ENCODE measurements at places on chromosomes 3 and 15.

- DNase-seq = no peak
These were observed 151.7 kb upstream of the GRM7 start for GRCh38 chr3:6709178-6709577.

DNA sequence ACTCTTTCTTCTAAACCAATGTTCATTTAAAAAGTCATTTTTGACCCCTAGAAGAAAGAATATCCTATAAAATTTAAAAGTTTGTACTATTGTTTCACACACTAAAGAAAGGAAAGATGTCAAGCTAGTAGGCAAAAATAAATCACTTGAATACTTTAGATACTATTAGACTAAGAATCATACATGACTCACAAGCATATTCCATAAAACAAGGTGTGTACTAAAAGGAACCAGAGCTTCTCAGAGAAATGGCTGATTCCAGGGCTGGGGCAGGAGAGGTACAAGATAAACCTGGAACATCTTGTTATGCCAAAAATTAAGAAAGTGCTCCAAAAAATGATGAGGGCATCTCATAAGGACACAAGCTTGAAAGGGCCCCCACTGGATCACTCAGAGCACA lies 8.7 kb downstream of the DLG1 start:
- DNase-seq = no peak

DNA sequence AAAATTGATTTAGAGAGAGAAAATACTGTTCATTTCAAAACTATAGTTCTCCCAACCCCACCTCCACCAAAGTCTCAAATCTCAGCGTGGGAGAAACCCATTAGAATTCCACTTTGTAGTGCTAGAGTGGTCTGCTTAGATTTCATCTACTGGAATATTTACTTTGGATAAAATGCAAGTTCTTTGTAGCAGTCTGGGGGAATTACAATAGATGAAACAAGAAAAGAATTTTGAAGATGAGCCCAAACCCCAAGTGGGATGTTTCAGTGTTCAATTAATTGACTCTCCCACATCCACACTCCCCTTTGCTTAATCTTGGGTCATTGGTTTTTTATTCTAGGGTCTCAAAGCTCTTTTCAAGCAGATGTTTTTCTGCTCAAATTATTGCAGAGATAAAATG lies 97.8 kb downstream of the RPL22L1 start:
- DNase-seq = no peak

GRCh38 chr3:13123013-13123654 lies 49.9 kb upstream of the IQSEC1 start:
- DNase-seq = no peak

GRCh38 chr3:137061186-137061585 lies 103.4 kb downstream of the IL20RB start:
- no peak for DNase-seq

DNA sequence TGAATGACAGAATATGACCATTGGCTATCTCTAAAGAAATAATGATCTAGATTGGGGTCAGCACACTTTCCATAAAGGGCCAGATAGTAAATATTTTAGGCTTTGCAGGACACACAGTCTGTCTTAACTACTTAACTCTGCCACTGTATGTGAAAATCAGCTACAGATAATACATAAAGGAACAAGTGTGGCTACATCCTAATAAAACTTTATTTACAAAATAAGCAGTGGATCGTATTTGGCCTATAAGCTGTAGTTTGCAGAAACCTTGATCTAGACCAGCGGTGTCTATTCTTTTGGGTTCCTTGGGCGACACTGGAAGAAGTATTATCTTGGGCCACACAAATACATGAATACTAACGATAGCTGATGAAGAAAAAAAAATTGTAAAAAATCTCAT lies 27.6 kb downstream of the GSK3B start:
- no peak for DNase-seq

DNA sequence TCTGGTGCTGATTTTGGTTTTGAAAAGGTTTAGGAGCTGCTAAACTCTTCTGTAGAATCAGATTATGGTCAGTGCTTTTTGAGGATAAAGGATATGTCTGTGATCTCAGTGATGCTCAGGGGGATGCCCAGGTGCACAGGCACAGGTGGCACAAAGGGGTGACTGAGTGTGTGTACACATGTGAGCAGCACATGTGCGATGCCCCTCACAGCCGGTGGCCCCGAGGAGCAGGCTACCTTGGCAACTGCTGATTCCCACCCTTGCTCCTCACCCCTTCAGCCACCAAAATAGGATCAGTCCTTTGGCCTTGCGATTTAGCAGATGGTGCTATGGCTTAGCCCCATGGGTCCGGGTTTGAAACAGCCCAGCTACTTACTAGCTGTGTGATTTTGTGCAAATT lies 51.1 kb downstream of the POMGNT2 start:
- DNase-seq = no peak

DNA sequence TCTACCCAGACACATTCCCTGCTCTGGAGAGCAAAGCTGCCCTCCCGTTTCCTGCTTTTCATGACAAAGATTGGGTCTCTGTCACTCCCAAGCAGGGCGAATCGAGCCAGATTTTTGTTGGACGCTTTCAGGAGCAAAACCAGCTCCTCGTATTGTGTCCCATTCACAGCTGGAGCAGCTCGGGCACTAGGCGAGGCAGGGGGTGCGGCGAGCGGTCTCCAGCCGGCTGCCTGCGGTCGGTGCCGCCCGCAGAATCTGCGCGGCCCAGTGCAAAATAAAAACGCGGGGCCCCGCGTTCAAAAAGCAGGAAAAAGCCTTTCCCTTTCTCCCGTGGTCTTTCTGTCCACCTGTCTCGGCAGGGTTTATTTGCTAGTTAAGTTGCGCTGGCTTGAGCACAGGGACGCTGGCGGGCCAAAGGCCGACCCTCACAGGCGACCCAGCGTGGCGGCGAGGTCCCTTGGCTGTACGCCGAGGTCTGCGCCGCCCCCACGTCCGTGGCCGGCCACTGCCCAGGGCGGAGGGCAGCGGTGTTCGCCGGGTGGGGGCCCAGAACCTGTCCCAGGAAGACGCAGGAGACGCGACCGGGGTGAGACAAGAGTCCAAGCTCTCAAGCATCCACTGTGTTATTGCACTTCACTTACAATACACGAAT lies 71.2 kb downstream of the CYP19A1 start:
- DNase-seq = no peak

- DNase-seq = peak; percentile 58
These were observed 4.4 kb downstream of the TMEM45A start for GRCh38 chr3:100496711-100497261.

GRCh38 chr3:73070675-73071575 lies 9.5 kb downstream of the EBLN2 start:
- peak; percentile 61 for DNase-seq

DNA sequence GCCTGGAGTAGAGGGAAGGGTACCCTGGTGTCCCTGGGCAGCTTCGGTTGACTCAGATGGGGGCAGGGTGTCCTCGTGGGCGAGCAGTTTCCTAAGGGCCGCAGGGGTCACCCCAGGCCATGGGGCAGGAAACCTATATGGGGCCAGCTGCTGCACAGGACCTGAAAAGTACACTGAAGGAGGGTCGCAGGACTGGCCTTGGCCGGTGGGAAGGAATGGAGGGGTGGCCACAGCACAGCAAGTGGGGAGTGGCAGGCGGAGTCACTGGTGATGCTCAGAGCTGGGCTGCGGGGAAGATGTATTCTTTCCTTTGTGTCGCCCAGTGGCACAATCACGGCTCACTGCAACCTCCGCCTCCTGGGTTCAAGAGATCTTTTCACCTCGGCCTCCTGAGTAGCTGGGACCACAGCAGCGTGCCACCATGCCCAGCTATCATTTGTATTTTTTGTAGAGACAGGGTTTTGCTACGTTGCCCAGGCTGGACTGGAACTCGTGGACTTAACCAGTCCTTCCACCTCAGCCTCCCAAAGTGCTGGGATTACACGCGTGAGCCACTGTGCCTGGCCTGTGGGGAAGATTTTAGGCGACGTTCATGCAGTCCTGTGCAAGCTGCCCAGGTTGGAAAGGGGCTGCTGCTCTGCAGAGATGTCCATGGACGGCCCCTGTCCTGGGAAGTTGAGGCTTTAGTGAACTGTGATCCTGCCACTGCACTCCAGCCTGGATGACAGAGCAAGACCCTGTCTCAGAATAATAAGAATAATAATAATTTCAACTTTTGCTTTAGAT lies 57.2 kb downstream of the EFCAB12 start:
- no peak for DNase-seq

DNA sequence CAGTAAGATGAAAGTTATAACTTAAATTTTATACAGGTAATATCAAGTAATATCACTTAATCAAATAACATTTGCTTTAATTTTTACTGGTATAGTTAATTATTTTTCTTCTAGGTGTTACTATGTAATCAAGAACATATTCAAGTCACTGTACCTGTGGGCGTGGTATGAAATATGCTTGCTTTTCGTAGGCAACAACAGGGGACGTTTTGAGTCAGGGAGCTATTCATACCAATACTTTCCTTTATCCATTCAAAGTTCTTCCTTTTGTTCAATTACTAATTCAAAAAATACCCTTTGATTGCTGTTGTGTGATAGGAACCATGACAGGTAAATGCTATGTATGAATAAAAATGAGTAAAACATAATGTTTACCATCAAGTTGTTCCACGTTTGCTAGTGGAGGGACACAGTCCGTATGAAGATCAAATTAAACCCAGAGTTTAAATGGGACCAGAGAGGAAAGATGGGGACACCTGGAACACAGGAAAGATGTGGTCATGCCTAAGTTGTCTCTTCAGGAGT lies 654.0 kb upstream of the KCNMB2 start:
- no peak for DNase-seq

- DNase-seq = no peak
These were observed 43.3 kb downstream of the ZNF106 start for GRCh38 chr15:42447599-42447998.

- DNase-seq = peak; percentile 52
These were observed 5.4 kb downstream of the VIPR1 start for GRCh38 chr3:42507761-42508335.

DNA sequence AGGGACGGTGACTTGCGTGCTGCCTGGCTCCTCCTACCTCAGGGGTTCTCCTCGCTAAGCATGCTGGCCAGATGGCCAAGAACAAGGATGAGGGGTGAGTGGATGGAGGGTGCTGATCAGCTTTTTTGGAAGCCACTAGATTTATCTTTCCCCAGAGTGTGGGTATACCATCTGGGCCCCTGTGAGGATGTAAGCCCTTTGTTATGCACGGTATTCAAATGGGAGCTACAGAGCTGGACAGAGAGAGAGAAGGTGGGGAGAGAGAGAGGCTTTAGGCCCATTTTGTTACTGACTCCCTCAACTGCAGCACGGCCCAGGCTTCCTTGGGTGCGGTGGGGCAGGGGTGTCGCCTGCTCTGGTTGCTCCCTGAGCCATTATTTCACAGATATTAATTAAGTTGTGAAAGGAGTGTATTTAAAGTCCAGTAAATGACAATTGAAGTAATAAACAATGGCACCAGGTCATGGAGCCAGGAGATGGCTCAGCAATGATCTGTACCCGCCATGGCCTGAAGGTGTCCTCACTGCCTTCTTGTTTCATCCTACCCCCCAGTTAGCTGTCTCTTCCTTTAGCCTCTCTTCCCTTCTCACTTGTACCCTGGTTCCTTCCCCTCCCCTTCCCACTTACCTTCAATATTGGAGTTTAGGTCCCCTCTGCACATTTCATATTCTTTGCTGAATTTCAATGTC lies 158.0 kb downstream of the CLSTN2 start:
- DNase-seq = no peak

GRCh38 chr3:88231207-88231606 lies 81.4 kb downstream of the C3orf38 start:
- DNase-seq = no peak

GRCh38 chr3:181250714-181251113 lies 261.2 kb upstream of the DNAJC19 start:
- DNase-seq = no peak

GRCh38 chr3:72011485-72011884 lies 226.5 kb upstream of the PROK2 start:
- no peak for DNase-seq

GRCh38 chr3:138325990-138326389 lies 3.7 kb downstream of the NME9 start:
- DNase-seq = no peak

GRCh38 chr15:43249699-43250203 lies 17.0 kb downstream of the TGM5 start:
- peak; percentile 100 for DNase-seq

GRCh38 chr3:134354612-134355251 lies 19.5 kb downstream of the AMOTL2 start:
- no peak for DNase-seq

GRCh38 chr3:114685161-114685560 lies 391.3 kb downstream of the TIGIT start:
- no peak for DNase-seq

DNA sequence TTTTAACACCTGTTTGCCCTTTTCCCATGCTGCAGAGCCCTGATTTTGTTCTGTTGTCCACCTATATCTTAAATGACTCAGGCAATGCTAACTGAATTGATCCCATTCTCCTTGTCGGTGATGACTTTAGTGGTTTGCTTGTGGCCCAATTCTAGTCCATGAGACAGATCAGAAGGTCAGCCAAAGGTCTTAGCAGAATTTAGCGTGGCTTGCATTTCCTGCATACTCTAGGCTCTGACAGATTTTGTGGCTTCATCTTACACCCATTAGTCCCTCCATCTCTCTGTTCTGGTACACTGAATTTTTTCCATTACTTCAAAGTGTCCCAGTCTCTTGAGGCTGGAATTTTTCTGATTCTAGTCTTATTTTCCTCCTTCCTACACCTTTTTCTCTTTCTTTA lies 161.9 kb downstream of the STAC start:
- DNase-seq = no peak

DNA sequence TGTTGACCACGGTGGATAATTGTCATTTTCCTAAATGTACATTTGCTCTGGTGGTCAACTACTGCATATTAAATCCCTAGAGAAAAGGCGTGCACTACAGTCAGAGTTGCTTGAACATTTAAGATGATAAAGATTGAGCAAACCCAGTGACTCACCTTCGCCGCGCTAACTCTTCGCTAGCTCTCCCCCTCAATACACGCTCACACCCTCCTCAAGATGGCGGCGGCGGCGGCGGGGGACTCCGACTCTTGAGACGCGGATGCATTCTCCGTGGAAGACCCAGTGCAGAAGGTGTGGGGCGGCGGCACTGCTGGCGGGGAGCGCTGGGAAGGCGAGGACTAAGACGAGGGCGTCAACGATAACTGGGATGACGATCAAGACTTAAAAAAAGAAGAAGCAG lies 79.8 kb upstream of the PFN2 start:
- DNase-seq = peak; percentile 35

DNA sequence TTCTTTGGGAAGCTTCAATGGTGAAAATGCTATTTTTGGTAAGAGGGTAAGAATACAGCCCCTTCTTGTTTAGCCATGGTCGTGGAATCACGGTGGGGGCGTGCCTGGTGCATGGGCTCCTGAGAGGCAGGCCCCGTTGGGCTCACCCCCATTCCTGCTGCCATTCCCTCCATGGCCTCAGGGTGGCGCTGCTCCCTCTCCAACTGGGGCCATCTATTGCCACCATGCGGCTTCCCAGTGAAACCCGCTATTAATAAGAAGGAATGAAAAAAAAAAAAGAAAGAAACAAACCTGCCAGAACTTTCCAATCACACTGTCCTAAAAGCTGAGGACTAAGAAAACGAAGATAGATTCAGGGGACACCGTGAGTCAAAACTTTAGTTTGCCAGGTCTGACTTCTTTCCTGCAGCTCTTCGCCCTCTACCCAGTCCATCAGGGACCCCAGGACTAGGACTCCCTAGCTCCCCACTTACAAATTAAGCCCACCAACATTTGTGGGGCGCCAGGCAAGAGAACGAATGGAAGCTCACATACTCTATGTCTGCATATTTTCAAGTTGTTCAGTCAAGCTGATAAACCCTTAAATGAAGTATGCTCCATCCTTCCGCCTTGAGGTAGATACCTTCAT lies 30.6 kb upstream of the ABHD2 start:
- DNase-seq = peak; percentile 52

Data from MV-4-11 (cell line).